GM12891 (cell line): ENCODE measurements at places on chromosomes 5 and 9.

- DNase-seq, result no peak
These were observed 5.5 kb upstream of the MAML1 start for GRCh38 chr5:179727106-179727505.

- DNase-seq, result no peak
These were observed 77.0 kb downstream of the GNAQ start for GRCh38 chr9:77954666-77955015.

GRCh38 chr5:126395198-126395597 is 28.0 kb upstream of the GRAMD2B start:
- no peak for DNase-seq

GRCh38 chr9:127903557-127904475 is 4.4 kb upstream of the ST6GALNAC6 start:
- peak; percentile 42 for DNase-seq

GRCh38 chr5:158155811-158156505 is 297.0 kb upstream of the CLINT1 start:
- no peak for DNase-seq

DNA sequence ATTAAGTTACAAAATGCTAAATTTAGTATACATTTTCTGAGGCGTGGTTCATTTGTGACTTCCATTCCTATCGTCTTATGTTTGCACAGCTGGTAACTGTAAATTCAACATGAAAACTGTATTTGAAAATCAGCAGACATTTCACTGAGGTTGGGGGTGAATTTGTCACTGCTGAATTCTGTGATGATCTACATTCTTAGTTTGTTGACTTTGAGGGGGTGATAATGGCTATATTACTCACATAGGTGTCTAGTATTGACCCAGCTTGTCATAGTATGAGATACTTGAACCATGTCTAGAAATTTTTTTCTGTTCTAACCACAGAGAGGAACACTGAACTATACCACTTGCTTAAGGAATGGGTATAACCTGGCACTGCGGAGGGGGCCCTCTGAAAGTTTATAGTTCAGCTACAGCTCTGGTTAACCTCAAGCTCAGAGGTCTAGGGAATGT is 313.3 kb downstream of the PIK3R1 start:
- no peak for DNase-seq

GRCh38 chr9:81394881-81395675 is 294.3 kb downstream of the TLE1 start:
- no peak for DNase-seq

DNA sequence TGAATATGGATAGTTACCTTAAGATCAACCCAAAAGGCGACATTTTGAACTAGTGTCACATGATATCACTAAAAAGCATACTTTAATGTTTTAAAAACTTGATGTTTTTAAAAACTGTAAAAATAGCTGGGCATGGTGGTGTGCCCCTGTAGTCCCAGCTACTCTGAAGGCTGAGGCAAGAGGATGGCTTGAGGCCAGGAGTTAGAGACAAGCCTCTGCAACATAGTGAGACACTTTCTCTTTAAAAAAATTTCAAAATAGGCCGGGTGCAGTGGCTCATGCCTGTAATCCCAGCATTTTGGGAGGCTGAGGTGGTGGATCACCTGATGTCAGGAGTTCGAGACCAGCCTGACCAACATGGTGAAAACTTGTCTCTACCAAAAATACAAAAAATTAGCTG is 129.5 kb downstream of the NPR3 start:
- no peak for DNase-seq

DNA sequence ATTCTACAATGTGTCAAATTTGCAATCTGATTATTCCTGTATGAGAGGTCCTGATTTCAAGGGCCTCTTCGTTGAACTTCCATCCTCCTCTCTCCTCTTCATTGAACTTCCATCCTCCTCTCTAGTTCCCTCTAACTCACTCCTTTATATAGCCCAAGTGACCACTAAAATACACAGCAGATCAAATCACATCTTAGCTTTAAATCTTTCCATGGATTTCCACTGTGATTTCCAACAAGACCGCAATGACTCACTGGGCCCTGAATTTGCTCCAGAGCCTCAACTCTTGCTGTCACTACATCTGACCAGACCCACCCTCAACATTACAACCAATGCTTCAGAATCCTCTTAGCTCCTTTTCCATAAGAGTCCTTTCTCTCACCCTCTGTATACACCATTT is 59.1 kb upstream of the TMEM252 start:
- DNase-seq, result no peak

GRCh38 chr5:142363619-142363963 is 38.8 kb upstream of the SPRY4 start:
- DNase-seq, result no peak
